ENCODE measurements at places on chromosomes 7 and 10. TPM values are rescaled to one million over a fixed set of nuclear protein-coding genes. Genes with fewer than 3 reads are reported as not detected.

- peak overlapping the region; percentile 72 for H3K27ac ChIP-seq
- no peaks in the 10 kb centered on the region for H3K36me3 ChIP-seq
Measured at GRCh38 chr10:114683593-114683992, 25.5 kb upstream of the ABLIM1 start.

DNA sequence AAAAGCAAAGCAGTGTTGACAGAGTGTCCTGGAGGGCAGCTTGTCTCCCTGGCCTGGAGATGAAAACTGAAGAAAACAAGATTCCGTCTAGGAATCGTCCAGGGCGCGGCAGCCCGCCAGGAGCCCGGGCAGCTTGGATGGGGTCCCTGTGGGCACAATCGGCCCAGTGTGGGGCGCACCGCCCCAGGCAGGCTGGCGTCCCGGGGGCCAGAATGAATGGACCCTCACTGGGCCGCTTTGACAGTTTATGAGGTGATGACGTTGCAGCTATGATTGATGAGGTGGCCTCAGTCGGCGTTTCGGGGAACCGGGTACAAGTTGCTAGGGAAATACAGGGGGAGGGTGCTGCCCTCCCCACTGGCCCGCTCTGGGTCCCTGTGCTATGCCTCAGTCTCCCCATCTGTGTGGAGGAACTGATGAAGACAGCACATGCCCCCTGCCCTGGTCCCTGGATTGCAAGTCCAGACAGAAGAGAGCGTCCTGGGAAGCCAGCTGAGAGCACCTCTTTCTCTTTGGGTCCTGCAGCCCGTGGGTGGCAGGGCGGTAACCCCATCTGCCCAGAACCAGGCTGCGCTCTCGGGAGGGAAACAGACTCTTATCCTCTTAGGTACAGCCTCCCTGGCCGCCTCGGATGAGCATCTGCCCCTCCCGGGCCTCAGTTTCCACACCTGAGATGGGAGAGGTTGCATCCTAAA lies 131.3 kb downstream of the LHPP start:
- H3K4me3 ChIP-seq: no peak overlapping the region
- H3K27me3 ChIP-seq: no peaks in the 10 kb centered on the region
- H3K27ac ChIP-seq: no peak overlapping the region
- H3K4me1 ChIP-seq: peaks cover 7% of the 10 kb centered on the region

Gene TMEM176A
- 63.7 TPM for total RNA-seq

GRCh38 chr7:141320287-141320686 lies 230.9 kb upstream of the AGK start:
- H3K4me1 ChIP-seq: no peaks in the 10 kb centered on the region
- H3K4me3 ChIP-seq: no peak overlapping the region
- DNase-seq: no peak

- no peak overlapping the region for H3K4me3 ChIP-seq
- no peaks in the 10 kb centered on the region for H3K27me3 ChIP-seq
- no peaks in the 10 kb centered on the region for H3K4me1 ChIP-seq
- H3K27ac ChIP-seq: no peak overlapping the region
Measured at GRCh38 chr10:92045641-92046106, 122.1 kb downstream of the BTAF1 start.

DNA sequence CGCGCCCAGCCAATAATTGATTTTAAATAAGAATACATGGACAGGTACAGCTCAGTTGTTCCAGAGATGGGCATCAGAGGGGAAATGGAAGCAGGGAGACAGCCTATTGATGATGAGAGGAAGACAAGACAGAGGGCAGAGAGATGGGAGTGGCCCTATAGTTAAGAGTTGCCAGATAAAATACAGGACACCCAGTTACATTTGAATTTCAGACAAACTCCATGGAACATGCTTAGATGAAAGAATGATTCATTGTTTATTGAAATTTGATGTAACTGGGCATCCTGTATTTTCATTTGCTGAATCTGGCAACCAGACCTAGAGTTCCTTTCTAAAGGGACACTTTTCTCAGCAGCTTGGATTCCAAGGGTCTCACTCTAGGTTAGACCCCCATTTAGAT lies 341.1 kb downstream of the FRMD4A start:
- H3K27ac ChIP-seq: peak overlapping the region; percentile 63
- H3K4me3 ChIP-seq: no peak overlapping the region
- H3K36me3 ChIP-seq: no peaks in the 10 kb centered on the region
- DNase-seq: no peak

DNA sequence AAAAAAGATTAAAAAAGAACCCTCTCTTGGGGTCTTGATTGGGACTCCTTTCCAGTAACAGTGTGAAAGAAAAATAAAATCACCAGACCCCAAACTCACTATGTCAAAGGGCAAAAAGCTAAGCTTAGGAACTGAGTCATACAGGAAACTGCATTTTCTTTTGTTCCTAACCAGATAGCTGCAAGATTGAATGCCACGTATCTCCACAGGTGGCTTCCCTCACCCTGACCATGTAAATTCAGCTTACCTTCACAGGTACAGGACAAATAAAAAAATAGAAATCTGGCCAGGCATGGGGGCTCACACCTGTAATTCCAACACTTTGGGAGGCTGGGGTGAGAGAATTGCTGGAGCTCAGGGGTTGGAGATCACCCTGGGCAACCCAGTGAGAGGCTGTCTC lies 32.5 kb upstream of the EIF4H start:
- no peak for DNase-seq
- no peaks in the 10 kb centered on the region for H3K36me3 ChIP-seq
- no peak overlapping the region for H3K27ac ChIP-seq
- H3K4me1 ChIP-seq: no peaks in the 10 kb centered on the region

DNA sequence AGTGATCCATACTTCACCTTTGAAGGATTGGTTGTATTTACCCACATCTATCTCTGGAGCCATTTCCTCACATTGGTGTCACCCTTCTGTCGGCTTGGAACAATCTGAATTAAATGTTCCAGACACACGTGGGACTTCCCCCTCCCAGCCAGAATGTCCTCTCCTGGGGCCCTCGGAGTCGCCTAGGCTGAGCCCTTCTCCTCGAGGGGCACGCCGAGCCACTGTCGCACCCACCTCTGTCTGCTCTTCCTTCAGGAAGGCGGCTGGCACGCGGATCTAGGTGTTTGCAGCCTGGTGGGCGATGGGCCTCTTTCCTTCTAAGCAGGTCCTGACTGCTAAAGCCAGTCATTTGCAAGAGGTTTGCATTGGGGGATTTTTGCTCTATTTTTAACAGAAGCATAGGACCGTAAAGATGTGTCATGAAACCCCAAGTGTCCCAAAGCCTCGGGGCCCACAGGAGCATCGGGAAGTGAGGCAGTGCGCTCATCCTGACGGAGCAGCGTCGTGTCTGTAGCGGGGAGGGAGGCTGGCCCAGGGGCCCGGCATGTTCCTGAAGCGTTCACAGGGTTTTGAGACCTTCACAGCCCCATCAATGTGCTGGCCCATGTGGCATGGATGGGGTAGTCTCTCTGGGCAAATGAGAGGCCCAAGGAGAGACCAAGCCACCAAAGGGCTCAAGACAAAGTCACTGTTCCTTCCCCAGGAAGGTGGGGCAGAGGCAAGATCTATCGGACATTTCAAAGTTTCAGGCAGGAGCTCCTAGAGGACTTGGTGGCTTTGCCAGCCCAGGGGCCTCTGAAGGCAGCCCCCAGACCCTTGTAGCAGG lies 86.7 kb downstream of the RGS10 start:
- no peaks in the 10 kb centered on the region for H3K27me3 ChIP-seq
- H3K27ac ChIP-seq: no peak overlapping the region
- H3K4me1 ChIP-seq: no peaks in the 10 kb centered on the region
- no peak for DNase-seq
- H3K4me3 ChIP-seq: no peak overlapping the region
- H3K36me3 ChIP-seq: peaks cover 47% of the 10 kb centered on the region

DNA sequence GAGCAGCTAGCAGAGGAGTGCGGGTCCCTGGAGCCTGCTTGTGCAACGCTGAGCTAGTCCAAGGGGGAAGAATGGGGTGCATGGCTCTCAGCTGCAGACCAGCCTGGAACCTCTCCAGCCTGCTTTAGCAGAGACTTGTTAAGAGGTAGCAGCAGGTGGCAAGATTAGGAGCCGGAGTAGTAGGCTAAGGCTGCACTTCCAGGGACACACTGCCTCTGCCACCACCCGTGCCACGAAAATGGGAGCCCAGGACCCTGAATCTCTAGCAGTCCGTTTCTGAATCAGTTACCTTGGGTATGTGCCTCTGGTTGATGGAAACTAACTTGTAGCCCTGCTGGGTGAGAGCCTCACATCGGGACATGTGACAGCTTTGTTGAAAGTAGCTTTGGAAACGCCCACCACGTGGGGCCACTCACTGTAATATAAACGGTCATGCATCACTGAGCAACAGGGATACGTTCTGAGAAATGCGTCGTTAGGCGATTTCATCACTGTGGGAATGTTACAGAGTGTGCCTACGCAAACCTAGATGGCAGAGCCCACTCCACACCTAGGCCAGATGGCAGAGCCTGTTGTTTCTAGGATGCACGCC lies 25.9 kb downstream of the HTRA1 start:
- H3K4me3 ChIP-seq: no peak overlapping the region
- peaks cover 12% of the 10 kb centered on the region for H3K4me1 ChIP-seq
- H3K36me3 ChIP-seq: peaks cover 9% of the 10 kb centered on the region
- H3K27ac ChIP-seq: no peak overlapping the region
- DNase-seq: peak; percentile 33

Gene HMX3
- not detected for total RNA-seq

DNA sequence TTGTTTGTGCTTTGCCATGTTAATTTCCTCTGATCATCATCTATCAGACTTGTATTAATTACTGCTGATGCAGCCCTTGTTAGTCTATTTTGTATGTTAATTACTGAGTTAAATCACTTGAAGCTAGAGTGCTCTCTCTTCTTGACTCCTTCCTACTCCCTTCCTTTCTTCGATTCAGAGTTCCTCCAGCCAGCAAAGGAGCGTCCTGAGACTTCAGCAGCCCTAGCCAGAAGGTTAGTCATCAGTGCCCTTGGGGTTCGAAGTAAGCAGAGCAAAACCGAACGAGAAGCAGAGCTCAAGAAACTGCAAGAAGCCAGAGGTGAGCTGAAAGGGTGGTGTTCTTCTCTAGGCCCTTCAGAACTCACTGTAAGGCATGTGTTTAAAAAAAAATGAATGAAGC lies 32.1 kb downstream of the LOXL4 start:
- no peak for DNase-seq
- peaks cover 80% of the 10 kb centered on the region for H3K36me3 ChIP-seq
- no peaks in the 10 kb centered on the region for H3K27me3 ChIP-seq
- H3K4me1 ChIP-seq: no peaks in the 10 kb centered on the region

GRCh38 chr10:112587729-112588128 lies 140.7 kb downstream of the VTI1A start:
- no peak overlapping the region for H3K4me3 ChIP-seq
- no peaks in the 10 kb centered on the region for H3K27me3 ChIP-seq
- peaks cover 5% of the 10 kb centered on the region for H3K4me1 ChIP-seq
- DNase-seq: no peak
- H3K36me3 ChIP-seq: no peaks in the 10 kb centered on the region

DNA sequence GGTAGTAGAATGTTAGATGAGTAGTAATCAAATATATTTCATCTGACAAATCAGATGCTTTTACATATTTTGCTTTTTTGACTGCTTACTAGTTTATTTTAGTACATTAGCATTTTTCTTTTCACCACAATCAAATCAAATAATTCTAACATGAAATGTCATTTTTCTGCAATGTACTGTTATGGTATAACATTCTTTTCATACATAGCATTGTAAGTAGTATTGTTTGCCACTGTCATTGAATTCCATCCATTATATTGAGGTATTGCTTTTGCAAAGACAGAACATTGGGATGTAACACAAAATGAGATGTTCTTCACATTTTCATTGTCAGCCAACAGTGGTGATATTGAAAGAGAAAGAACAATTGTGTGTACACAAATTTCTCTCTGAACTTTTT lies 107.4 kb downstream of the TRIL start:
- peaks cover 29% of the 10 kb centered on the region for H3K27me3 ChIP-seq
- no peak overlapping the region for H3K27ac ChIP-seq
- DNase-seq: no peak
- H3K36me3 ChIP-seq: no peaks in the 10 kb centered on the region
- H3K4me3 ChIP-seq: no peak overlapping the region
- peaks cover 12% of the 10 kb centered on the region for H3K4me1 ChIP-seq

GRCh38 chr7:47786557-47787248 lies 161.6 kb downstream of the PKD1L1 start:
- H3K27ac ChIP-seq: no peak overlapping the region
- H3K4me3 ChIP-seq: no peak overlapping the region
- H3K36me3 ChIP-seq: no peaks in the 10 kb centered on the region

- no peak overlapping the region for H3K27ac ChIP-seq
- DNase-seq: no peak
- H3K36me3 ChIP-seq: no peaks in the 10 kb centered on the region
- H3K4me1 ChIP-seq: peaks cover 2% of the 10 kb centered on the region
- H3K27me3 ChIP-seq: no peaks in the 10 kb centered on the region
Measured at GRCh38 chr7:51619880-51620279, 303.3 kb upstream of the COBL start.

Gene STOX1
- total RNA-seq: 0.46 TPM

Data from upper lobe of right lung (tissue), 1 donor.